H9 (cell line): ENCODE measurements at places on chromosomes 2 and 18. TPM values are rescaled to one million over a fixed set of nuclear protein-coding genes. Genes with fewer than 3 reads are reported as not detected.

- DNase-seq: no peak
Observed at GRCh38 chr2:189258616-189259365, 79.2 kb upstream of the COL5A2 start.

DNA sequence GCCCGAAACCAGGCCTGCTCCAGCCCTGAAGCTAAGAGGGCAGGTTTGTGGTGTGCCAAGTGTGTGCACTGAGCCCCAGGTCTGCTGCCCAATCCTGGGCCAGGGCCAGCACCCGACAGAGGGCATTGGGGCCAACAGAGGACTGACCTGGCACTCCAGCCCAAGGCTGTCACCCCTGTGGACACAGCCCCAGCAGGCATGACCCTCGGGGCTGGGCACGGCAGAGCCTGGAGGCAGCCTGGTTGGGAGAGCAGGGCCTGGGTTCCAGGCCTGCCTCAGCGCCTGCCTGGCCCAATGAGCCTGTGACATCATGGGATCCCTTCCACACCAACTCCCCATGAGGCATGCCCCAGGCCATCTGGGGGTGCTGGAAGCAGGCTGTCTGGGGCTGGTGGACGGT lies 10.8 kb upstream of the SNED1 start:
- DNase-seq: no peak

- no peak for DNase-seq
Observed at GRCh38 chr2:41720331-41721251, 327.2 kb upstream of the PKDCC start.

- no peak for DNase-seq
Observed at GRCh38 chr2:60540074-60540473, 13.4 kb downstream of the BCL11A start.

- DNase-seq: no peak
Observed at GRCh38 chr2:6994536-6995128, 77.4 kb downstream of the RNF144A start.

DNA sequence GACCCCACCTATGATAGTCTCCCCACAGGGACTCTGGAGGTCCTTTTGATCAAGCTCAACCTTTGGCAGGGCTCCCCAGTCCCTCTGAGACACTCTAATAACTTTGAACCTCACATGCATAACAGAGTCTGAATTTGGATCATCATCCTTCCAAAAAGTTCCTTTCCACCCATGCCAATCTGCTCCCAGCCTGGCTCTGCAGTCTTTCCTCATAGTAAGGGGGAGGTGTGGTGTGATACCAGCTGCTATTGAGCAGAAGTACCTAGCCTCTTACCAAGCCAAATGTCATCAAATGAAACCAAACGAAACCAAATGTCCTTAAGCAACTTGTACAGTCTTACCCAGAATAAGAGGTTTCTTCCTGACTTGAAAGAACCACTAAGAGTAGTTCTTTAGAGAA lies 36.5 kb downstream of the DTNA start:
- no peak for DNase-seq

Gene NLRC4
- not detected in 2 replicates for total RNA-seq

Gene SKOR2
- total RNA-seq: 0.18 and 0.24 TPM in 2 replicates

Gene BOK
- total RNA-seq: 33.9 and 35.6 TPM in 2 replicates

Gene CERKL
- total RNA-seq: 0.22 TPM in 1 of 2 replicates, not detected in the other

Gene SERPINB7
- total RNA-seq: not detected in 2 replicates

- no peak for DNase-seq
Observed at GRCh38 chr2:236242057-236242495, 22.1 kb downstream of the ASB18 start.

- no peak for DNase-seq
Observed at GRCh38 chr2:37020212-37020886, 54.0 kb upstream of the STRN start.

GRCh38 chr2:1758774-1759610 lies 14.7 kb upstream of the PXDN start:
- DNase-seq: no peak

Gene DIPK1C
- total RNA-seq: not detected in 2 replicates

Gene SLC9A4
- not detected in 2 replicates for total RNA-seq

DNA sequence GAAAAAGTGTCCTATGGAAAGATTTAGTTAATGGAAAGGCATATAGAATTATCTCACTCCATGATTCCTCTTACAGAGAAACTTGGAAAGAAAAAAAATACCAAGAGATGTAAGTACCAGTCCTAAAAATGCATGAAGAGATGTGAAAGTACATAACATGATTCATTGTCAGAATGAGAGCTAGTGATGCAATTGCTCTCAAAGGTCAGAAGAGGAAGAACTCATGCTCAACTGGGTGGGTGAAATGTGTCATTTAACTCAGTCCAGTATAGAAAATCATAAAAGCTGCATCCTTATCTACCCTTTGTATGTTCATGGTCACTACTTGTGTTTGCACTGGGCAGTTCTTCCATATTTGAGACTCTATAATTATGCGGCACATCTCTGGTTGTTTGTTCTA lies 300.0 kb upstream of the PIK3C3 start:
- DNase-seq: no peak

DNA sequence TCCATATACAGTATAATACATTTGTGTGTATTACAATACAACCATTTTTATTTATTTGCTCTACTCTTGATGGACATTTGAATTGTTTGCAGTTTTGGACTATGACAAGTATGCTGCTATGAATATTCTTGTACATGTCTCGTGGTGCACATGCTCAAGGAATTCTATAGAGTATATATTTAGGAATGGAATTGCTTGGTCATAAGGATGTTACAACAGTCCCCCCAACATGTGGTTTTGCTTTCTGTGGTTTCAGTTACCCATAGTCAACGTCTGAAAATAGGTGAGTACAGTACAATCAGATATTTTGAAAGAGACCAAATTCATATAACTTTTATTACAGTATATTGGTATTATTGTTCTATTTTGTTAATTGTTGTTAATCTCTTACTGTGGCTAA lies 24.1 kb upstream of the PLEKHM3 start:
- no peak for DNase-seq

DNA sequence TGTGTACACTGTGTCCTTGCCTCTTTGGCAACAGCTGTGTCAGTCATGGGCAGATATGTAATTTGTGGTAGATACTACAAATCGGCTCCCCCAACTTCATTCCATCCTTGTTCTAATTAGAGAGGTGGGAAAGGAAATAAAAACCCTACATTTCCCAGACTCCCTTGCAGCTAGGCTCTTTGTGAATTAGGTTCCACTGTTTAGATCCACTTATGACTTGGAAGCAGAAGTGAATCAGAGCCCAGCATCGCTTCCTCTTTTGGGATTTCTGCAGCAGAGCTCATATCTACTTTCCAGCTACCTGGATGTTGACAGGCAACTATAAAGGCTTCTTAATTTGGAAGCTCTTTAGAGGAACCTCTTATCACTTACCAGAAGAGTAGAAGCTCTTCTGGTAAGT lies 34.1 kb upstream of the NARS1 start:
- DNase-seq: no peak

DNA sequence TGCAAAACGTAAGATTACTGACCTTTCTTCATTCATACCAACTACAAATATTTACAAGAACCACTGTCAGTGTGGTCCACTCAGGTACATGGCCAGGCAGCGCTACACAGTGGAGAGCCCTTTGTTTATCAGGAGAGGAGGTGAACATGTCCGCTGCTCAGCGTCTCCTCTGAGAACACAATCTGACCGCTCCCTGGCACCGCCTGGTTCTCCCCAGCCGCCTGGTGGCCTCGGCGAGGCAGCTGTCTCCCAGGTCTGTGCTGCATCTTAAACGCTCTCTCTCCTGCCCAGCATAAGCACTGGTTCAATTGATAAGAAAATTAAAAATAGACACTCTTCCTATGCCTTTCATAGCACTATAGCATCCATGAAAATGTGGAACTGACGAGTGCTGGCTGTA lies 146.8 kb upstream of the PXDN start:
- DNase-seq: no peak

Gene LAMA1
- 28.7 and 28.8 TPM in 2 replicates for total RNA-seq

Gene AKAIN1
- total RNA-seq: not detected in 2 replicates

Gene RAB6C
- not detected in 2 replicates for total RNA-seq

Gene MBD1
- 57.2 and 58.1 TPM in 2 replicates for total RNA-seq

GRCh38 chr18:23143815-23144261 lies 8.6 kb downstream of the CABLES1 start:
- DNase-seq: no peak

DNA sequence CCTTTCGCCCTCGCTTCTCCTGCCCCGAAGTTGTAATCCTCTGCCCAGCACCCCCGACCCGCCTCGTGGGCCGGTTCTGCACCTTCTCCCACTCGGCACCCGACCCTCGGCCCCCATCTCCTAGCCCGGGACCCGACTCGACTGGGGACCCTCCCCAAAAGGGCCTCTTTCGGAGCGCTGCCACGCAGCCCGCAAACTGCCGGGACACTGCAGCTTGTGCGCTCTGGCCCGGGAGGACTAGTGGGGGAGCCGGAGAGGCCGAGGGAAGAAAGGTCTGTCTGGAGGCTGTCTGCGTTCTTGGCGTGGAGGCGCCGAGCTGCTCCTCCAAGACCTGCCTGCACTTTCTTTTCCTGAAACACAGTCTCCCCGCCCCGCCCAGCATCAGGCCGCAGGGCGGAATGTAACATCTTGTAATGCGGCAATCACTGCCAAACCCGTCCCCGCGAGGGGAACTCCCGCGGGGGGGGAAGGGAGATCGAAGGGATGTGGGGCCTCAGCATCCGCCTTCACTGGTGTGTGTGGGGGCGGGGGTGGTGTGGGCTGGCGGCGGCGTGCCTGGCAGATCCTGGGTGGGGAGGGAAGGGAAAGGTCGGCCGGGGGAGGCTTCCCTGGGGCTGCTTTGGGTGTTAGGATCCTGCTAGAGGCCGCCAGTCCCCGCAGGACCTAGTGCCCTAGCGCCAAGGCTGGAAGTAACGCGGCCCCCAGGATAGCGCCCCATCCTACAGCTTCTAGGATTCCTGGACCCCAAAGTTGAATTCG lies 7.4 kb downstream of the DLX2 start:
- peak; percentile 86 for DNase-seq

DNA sequence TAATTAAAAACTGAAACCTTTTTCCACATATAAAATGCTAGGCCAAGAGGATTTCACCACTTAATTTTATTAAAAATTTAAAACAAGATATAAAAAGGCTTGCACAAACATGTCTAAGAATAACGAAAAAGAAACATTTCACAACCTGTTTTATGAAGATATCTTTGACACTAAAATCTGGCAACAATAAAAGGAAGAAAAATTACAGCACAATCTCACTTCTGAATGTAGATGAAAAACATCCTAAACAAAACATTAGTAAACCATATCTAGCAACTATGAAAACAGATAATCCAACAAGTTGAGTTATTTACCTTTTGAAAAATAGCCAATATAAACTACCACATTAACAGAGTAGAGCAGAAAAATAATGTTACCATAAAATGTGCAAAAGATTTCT lies 185.4 kb upstream of the MMADHC start:
- DNase-seq: no peak

- DNase-seq: no peak
Observed at GRCh38 chr2:182248362-182248761, 178.5 kb downstream of the PDE1A start.

- DNase-seq: no peak
Observed at GRCh38 chr2:20689428-20690264, 22.7 kb downstream of the GDF7 start.

GRCh38 chr2:182638667-182639066 lies 77.4 kb upstream of the DNAJC10 start:
- DNase-seq: no peak

Gene INHBB
- total RNA-seq: 0.13 TPM in 2 replicates

GRCh38 chr2:99756059-99756458 lies 266.2 kb upstream of the REV1 start:
- DNase-seq: no peak

Gene CPS1
- 12.4 and 14.2 TPM in 2 replicates for total RNA-seq

Gene FOXI3
- 18.3 and 19.2 TPM in 2 replicates for total RNA-seq

GRCh38 chr2:205175831-205176230 lies 506.5 kb upstream of the NRP2 start:
- DNase-seq: no peak

GRCh38 chr2:114222344-114222743 lies 220.1 kb upstream of the DPP10 start:
- no peak for DNase-seq

Gene RNF125
- 8.3 and 9.4 TPM in 2 replicates for total RNA-seq

Gene CYRIA
- 2.2 and 2.3 TPM in 2 replicates for total RNA-seq

DNA sequence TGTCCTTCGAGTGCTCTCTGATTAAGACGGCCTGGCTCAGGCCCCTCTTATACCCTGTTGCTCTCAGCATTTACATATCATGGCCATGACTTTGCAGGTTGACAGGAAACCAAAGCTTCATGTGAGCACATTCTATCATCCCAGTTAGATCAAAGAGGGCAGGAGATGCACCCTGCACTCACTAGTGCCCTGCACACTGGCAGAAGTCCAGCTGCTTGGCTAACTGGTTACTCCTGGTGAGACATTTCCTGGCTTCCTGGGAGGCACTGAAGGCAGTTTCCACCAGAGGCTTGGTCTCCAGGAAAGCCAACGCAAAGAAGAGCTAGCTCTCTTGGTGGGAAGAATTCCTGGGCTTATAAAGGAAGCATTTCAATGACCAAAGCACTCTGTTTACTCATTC lies 66.3 kb downstream of the LIPG start:
- no peak for DNase-seq

Gene FSHR
- total RNA-seq: not detected in 2 replicates

- DNase-seq: no peak
Observed at GRCh38 chr2:235229236-235229635, 264.6 kb upstream of the AGAP1 start.

- no peak for DNase-seq
Observed at GRCh38 chr2:184646177-184646576, 47.8 kb downstream of the ZNF804A start.

DNA sequence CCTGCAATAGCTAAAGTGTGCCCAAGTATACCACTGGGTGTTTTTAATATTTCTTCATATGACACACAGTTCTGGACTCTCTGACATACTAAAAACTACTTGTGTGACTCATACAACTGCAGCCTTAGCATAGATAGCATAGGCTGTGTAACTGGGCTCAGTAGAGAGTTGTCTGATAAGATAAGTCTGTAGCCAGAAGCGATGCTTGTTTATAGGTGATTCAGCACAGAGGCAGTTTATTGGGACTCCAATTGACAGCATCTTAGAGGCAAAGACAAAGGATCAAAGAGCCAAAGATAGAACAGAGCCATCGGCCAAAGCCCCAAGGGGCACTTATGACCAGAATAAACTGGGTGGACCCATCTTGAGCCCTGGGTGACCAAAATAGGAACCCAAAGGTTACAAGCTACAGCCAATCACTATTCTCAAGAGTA lies 42.3 kb downstream of the AAK1 start:
- DNase-seq: no peak

Gene COL6A3
- 0.66 and 0.81 TPM in 2 replicates for total RNA-seq

Gene INHA
- total RNA-seq: 0.24 and 0.31 TPM in 2 replicates
